ENCODE measurements at places on chromosomes 6 and 20.

DNA sequence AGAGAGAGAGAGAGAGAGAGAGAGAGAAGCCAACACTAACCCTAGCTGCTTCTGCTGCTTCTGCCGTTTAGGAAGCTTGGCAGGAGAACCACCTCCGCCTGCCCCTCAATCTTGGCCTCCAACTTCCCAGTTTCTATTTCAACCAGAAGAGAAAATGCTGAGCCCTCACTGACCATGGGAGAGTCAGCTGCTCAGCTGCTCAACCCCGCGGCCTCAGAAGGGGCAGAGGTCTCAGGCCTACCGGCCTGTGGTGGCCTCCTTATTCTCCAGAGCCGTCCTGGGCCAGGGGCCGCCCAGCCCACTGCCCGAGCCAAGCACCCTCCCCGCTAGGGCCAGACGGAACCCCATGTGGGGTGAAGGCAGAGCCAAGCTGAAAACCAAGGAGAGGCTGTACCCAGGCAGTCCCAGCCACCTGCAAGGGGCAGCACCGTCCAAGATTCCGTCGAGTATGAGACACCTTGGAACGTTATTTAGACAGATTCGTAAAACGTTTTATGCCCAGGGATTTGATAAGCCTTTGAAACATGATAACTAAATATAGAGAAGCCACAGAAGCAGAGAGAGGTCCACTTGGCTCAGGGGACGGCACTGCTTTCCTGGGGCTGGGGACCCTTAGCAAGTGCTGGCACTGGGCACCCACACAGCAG, 116.6 kb downstream of the DLL1 start:
- DNase-seq = peak; percentile 2

DNA sequence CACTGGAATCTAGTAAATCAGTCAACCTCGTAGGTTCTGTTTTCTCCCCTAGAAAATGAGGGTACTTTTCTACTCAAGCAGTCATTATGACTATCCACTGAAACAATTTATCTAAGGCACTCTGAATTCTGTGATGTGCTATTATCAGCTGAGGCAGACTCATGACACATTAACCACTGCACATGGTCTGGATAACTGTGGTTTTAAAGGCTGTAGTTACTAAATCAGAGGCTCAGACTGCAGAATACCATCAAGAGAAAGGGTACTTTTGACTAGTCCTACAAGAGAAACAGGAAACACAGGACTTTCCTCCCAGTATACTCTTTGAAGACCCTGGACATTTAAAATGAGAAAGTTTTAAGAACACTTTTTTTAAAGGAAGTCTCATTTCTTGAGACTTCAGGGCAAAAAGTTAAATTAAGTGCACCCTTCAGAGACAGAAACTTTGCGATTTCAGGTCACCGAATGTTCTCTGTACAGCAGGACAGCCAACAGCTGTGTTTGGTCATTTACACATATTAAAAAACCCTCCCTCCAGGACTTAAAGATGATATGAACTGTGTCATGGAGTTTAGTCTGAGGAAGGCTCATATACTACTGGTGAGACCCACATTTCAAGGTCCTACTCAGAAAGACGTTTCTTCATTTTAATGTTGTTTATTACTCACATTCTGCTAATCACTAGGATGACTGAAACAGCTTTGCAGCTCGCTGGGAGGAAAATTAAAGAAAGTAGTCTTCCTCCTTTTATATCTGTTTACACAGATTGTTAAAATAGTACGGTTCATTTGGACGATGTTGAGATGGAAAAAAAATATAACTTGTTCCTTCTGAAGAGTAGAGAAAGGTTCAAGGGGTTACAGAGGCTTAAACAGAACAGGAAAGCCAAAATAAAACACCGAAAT, 19.9 kb downstream of the ATXN1 start:
- DNase-seq = no peak

DNA sequence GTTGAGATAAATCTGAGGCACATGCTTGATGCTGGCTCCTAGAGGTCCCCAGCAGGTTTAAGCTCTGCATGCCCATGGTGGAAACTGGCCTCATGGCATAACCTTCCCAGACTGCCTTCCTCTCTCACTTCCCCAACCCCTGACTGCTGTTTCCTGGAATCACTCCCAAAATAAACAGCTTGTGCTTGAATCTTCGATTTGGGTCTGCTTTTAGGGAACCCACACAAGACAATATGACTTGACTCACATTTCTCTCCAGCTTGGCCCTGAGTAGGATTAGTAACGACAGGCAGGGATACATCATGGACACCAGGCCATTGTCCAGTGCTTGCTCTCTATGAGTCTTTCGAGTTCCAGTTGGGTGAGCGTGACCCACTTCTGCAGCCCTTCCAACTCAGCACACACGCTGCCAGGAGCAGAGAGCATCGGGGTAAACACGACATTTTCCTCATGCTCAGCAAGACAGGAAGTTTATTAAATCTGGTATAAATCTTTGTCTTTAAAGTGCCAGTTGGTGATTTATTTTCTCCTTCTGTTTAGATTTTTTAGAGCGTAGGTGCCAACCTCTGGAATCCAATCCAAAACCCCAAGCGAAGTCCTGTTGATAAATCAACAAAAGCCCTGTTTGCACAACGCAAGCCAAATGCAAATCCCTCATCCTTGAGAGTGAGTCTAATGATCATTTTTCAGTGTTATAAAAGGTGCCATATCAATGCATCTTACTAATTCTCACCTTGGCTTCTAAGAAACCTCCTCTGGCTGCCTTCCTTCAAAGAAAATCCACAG, 135.0 kb downstream of the FOXA2 start:
- DNase-seq = no peak

- no peak for DNase-seq
These were observed 157.3 kb downstream of the BTBD9 start for GRCh38 chr6:38482466-38482865.

DNA sequence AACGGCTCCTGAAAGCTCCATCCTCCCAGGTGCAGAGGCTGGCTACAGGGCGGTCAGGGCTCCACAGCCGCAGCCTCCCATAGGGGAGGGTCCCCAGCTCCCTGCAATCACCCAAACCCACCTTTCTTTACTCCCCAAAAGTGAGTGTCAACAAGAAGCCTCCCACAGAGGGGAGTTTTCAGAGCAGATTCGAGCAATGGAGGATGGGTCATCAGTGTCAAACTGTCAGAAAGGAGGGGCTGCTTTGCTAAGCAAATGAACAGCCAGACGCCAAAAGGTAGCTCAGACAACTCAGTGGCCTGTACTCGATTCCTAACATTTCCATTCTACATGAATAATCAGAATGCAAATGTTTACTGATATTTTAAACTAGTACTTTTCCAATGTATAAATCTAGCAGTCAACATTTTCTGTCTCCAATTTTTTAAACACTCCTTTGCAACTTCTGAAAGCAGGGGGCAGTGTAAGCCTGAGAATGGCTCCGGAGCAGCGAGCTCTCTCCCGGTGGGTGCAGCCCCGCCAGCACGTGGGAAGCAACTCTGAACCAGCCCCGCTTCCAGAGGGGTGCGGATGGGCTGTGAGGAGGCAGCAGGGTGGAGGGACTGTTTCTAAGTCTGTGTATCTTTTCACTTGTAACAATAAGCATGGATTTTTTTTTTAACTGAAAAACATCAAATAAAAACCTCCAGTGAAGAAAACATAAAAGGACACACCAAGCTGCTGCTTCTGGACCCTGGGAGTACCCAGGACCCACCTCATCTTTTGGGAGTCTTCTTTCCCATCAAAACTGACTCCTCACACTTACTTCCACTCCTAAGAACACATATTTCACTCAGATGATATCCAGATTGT, 54.9 kb downstream of the TAF4 start:
- DNase-seq = peak; percentile 26

GRCh38 chr20:23162887-23163286, 76.8 kb upstream of the CD93 start:
- DNase-seq = no peak

GRCh38 chr6:33201147-33201545, 479 bp downstream of the SLC39A7 start:
- no peak for DNase-seq

DNA sequence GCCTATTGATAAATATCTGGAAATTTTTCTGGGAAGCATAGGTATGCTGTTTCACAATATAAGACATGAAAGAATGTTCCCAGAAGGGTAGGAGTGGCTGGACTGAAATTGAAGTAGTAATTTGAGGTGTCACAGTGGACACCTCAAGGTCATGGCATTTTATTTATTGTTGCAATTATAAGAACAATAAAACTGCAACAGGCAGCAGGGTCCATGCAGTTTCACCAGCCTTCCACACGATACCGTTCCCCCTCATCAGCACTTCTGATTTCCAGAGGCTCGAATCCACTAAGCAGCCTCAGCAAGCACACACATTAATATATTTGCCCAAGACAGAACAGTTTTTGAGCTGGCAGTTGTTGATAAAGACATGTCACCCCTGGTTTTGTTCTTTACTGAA, 1037.4 kb downstream of the KIF16B start:
- no peak for DNase-seq

DNA sequence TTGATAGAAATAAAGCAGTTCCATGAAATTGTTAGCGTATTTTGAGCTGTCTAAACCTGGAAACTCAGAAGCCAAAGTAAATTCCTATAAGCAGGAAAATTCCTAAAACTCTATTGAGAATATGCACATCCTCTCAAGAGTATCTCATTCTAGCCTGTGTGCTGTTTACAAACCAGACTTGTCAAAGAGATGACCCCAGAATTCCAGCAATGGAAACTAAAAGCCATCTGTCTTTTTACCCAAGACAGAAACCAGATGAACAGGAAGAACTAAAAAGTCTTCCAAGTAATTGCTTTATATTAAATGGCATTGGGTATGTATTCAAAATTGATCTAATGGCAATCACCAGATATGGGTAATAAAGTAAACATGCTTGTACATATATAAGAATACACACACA, 92.6 kb downstream of the COL19A1 start:
- no peak for DNase-seq

DNA sequence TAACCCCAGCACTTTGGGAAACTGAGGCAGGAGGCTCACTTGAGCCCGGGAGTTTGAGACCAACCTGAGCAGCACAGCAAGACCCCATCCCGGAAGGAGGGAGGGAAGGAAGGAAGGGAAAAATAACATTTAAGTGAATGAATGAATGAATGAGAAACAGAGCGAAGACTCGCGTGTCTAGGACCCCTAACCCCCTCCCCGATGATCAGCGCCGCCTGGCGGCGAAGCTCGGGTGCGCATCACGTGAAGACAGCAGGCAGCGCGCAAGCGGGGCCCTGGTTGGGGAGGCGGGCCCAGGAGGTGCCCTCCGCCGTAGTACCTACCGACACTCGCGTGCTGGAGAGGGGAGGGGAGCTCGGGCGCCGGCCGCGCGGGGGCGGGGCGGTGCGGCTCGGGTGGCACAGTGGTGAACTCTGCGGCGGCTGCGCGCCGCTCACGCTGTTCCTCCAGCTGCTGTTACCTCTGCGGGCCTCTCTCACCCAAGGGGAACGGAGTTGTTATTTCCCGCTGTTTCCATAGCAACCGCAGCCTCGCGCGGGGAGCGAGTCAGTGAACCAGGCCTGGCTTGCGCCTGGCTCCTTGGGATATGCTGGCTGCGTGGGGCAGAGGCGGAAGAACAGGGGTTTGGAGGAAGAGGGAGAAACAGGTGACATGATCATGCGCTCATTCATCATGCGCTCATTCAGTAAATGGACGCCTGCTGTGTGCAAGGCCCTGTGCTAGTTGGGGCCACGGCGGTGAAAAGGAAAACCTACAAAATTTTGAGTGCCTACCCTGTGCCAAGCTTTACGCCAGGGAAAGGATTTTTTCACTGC, 2.0 kb upstream of the DCDC2 start:
- DNase-seq = peak; percentile 77

DNA sequence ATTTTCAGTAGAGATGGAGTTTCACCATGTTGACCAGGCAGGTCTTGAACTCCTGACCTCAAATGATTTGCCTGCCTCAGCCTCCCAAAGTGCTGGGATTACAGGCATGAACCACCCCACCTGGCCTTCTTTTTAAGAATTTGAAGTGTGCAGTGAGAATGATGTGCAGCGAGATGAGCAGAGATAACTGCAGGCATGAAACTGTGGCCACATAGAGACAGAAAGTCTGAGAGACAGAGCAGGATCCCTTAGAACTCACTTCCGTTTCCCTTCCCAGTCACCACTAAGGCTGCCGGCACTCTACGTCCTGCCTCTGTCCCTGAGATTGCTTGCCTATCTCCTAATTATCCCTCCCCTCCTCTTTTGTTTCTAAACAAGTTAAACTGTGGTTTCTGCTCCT, 27.2 kb downstream of the IL22RA2 start:
- DNase-seq = no peak

- DNase-seq = no peak
These were observed 29.4 kb upstream of the KIF6 start for GRCh38 chr6:39754514-39755115.

DNA sequence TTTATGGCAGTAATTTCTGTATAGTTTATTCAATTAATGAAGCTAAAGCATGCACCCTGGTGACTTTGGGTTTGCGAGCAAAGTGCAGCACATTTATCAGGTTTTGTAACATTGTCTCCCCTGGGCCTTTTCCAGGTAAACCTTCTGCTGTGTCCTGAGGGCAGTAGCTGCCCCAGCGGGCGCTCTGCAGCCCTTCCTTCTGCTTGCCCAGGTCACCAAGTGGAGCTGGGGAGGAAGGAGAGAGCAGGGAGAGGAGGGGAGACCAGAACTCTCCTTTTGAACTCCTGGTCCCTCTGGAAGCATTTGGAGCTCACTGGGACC, 145.6 kb downstream of the DLL1 start:
- no peak for DNase-seq

- no peak for DNase-seq
These were observed 302.8 kb upstream of the FOXQ1 start for GRCh38 chr6:1009103-1009502.

DNA sequence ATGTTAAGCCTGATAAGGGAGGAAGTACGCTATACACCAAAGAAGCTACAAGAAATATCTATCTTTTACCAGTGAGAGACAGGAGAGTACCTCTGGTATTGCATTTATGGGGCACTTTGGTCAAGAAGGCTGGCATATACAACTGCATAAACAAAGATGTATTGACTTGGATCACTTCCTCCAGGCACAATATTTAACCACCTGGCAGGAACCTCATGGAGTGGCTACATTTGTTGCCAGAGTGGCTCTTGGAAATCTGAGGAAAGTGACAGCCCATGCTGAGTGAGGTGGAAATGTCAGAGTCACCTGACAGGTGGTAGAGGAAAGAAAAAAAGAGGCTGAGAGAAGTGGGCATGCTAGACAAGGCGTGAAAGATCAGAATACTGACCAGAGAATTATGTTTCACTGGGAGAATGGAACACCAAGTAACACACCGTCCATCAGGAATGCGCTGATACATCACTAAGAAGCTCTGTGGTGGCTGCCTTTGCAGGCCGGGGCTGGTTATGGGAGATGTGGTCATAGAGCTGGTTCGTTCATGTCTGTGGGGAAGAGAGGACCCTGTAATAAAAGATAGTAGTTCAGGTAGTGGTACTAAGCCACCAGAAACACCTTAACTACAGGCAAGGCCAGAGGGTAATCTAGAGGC, 61.4 kb upstream of the UFL1 start:
- DNase-seq = no peak

DNA sequence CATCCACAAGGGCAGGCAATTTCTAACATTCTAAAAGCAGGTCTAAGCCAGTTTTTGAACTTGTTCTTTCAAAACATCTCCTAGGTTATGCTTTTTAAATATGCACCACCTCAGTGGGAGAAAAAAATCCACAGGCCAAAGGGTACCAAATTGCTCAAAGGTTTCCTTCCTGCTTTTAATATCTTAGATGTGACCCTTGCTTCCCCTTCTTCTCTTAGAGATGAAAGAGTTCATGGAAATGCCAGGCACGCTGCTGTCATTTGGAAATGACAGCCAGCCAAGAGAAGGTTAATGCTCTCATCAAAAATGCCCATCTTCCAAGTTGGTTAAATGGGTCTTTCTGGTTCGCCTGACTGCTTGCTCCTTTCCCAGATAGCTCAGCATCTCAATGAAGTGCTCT, 497.1 kb downstream of the CD83 start:
- DNase-seq = no peak

- DNase-seq = no peak
These were observed 112.2 kb downstream of the INSM1 start for GRCh38 chr20:20480126-20480525.

All from activated T-helper 2 cell treated with anti-CD3 and anti-CD28 coated beads, Interferon-gamma antibody, Interleukin-2, Interleukin-4, amounts not matched to agents 10 μg/mL and 5 μg/mL and 100 μg/mL, durations not matched to agents 14 hours and 24 hours and 36 hours (primary cell).